ENCODE measurements at places on chromosomes 16 and 17.
A peak's percentile ranks its signal among the peaks of the same experiment; 100 is the strongest.

DNA sequence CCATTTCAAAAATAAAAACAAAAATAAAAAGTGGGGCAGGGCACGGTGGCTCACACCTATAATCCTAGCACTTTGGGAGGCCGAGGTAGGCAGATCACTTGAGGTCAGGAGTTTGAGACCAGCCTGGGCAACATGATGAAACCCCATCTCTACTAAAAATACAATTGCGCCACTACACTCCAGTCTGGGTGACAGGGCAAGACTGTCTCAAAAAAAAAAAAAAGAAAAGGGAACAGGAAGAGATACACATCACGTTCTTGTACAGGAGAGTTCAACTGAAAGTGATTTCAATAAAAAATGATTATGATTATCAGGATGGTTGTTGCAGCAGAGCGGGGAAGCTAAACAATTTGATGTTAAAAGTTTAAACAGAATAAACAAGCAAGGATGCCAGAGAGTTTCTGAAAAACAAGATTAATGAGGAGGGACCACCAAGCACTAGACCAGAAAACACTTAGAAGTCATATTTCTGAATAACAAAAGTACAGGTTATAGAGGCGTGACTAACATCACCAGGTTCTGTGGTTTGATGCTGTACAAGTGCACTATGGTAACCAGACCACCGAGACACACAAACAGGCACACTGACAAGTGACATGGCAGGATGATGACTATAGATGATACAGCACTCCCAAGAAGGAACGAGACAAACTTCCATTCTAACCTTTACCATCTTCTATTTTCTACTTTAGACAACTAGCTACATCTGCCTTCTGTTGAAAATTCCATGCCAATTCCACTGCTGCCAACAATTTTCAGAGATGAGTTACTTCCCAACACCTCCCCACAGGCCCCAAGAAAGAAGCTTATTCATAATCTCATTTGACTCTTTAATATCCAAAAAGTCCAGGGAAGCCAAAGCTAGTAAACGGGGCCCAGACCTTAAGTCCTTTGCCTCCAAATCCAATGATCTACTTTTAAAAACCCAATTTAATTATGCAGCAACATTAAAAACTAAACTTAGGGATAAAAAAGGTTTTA lies 11.8 kb downstream of the DNAJA2 start:
- no peak for DNase-seq

- no peak for DNase-seq
Observed at GRCh38 chr16:48182979-48183537, 27.3 kb upstream of the ABCC12 start.

- DNase-seq, result no peak
Observed at GRCh38 chr16:3029491-3030221, 5.8 kb downstream of the THOC6 start.

GRCh38 chr17:35821308-35821707 lies 12.0 kb downstream of the TAF15 start:
- no peak for DNase-seq

DNA sequence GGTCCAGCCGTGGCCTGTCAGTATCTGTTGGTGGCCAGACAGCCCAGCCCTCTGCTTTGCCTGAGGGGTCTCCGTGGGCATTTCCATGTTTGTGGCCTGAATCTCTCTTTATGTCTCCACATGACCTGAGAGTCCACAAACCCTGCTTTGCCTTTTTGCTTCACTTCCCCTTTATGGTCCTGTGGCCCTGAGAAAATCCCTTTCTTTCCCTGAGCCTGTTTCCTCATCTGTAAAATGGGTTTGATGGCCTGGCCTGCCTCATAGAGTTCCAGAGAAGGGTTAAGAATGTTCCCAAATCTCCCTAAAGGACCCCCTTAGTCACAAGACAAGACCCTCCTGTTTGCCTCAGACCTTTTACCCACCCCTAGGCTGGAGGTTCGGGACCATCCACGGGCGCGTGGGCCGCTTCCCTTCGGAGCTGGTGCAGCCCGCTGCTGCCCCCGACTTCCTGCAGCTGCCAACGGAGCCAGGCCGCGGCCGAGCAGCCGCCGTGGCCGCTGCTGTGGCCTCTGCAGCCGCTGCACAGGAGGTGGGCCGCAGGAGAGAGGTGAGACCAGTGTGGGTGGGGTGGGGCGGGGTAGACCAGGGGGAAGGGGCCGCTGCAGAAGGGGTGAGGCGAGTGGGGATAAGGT lies 26.2 kb upstream of the ALKBH5 start:
- DNase-seq, result no peak

- no peak for DNase-seq
Observed at GRCh38 chr16:23699100-23699499, 13.9 kb downstream of the ERN2 start.

- DNase-seq, result no peak
Observed at GRCh38 chr16:75372236-75372856, 61.0 kb downstream of the CFDP1 start.

DNA sequence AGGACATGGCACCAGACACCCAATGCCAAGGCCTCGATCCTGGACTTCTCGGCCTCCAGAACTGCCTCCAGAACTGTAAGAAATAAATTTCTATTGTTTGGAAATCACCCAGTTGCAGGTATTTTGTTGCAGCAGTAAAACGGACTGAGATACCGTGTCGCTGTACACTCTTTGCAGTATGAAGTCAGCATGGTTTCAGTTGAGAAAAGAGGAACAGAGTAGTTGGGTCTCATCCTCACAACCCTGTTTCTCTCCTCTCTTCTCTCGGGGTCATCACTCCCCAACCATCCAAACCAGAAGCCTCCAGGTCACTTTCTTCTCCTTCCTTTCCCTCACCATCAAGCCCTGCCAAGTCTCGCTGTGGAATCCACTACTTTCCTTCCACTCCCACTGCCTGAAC lies 77.8 kb downstream of the ADCY9 start:
- no peak for DNase-seq

- DNase-seq, result no peak
Observed at GRCh38 chr17:2842464-2842863, 46.2 kb downstream of the RAP1GAP2 start.

- no peak for DNase-seq
Observed at GRCh38 chr16:26316683-26317464, 625.1 kb downstream of the HS3ST4 start.

DNA sequence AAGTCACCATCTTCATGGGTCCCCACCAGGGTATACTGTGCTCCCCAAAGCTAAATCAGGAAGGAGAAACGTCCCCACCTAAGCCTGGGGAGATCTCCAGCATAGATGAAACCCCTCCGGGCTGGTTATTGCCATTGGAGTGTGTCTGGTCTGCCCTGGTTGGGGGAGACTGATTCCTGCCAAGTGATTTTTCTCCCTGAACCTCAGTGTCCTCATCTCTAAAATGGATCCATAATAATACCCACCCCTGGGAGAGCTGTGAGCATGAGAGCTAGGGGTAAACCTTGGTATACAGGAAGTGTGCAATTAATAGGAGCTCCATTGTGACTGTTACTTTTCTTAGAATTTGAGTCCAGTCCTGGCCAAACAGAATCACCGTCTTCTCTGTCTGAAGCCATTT lies 111.1 kb downstream of the CMIP start:
- no peak for DNase-seq

- DNase-seq, result no peak
Observed at GRCh38 chr17:39097537-39097936, 53.9 kb downstream of the PLXDC1 start.

DNA sequence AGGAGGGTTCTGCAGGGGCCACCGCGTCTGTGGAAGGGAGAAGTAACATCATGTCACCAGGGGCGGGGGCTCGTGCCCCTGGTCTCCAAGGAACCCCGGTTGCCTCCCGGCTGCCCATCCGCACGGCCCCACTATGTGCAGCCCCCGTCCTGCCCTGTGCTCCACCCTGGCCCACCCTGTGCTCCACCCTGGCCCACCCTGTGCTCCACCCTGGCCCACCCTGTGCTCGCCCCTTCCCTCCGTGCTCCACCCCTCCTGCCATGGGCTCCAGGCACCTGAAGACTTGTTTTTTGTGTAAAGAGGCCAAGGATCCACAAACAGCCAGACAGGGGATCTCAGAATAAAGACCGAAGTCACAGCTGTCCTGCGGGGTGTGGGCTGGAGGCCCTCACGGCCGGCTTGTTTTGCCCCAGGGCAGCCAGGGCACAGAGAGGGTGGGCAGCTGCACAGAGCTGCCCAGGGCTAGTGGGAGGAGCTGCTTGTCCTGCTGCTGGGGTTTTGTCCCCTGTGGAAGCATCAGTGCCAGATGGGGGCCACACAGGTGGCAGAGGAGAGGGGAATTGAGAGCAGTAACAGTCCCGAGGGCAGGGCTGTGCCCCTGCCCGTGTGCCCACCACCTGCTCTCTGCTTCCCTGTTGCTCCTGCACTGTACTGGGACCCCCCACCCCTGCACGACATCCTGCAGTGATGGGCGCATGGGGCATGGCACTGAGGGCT lies 147.0 kb upstream of the CIBAR2 start:
- DNase-seq, result no peak

DNA sequence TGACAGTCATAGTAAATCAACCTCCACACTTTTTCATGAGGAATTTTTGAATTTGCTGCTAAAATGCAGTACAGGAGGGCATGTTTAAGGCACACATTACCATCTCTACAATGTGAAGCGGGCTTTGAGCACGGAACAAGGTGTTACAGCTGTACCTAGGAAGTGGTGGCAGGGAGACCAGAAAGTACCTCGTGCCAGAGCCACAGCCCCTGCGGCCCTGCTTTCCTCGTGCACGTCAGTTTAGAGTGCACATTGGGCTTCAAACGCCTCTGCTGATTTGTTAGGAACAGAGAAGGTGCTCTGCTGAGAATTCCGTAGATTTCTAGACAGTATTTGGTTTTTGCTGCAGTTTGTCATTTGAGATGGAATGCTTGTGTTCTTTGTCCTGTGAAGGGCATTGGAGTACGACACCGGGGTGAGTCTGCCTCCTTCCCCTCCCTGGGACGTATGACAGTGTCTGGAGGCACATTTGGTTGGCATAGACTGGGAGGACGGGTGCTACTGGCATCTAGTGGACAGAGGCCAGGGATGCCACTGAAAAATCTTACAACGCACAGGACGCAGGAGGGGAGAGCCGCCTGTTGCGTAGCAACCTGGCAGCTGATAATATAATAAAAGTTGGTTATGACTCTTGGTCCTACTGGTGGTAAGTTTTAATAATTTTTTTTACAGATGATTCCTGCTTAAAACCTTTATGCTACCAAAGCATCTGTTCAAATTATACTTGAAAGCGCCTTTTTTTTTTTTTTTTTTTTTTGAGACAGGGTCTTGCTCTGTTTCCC lies 9.1 kb downstream of the FOXK2 start:
- no peak for DNase-seq

- no peak for DNase-seq
Observed at GRCh38 chr16:749010-749409, 8.2 kb upstream of the CIAO3 start.

DNA sequence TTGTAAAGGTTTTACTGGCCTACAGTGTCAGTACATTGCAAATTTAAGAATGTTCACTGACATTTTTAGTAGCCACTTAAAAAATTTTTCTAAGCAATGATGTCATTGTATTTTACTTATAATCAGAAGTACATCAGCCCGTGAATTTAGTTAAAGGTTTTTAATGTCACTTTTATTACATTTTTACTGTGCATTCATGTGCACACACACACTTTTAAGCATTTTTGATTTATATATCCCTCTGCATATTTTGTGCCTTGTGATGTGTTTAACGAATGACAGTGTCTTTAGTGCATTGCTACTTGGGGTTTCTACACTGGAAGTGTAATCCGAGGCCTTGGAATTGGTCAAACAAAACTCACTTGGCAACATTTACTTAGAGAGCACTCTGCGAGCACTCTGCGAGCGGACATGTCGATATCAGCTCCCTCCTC lies 190.4 kb downstream of the WWOX start:
- no peak for DNase-seq

GRCh38 chr17:79581324-79581932 lies 29.4 kb downstream of the RBFOX3 start:
- DNase-seq, result no peak

GRCh38 chr17:14755002-14755401 lies 454.1 kb downstream of the HS3ST3B1 start:
- no peak for DNase-seq

- DNase-seq, result no peak
Observed at GRCh38 chr16:31331141-31331764, 23.7 kb upstream of the ITGAX start.

- no peak for DNase-seq
Observed at GRCh38 chr16:75818491-75818890, 92.2 kb upstream of the CPHXL start.

DNA sequence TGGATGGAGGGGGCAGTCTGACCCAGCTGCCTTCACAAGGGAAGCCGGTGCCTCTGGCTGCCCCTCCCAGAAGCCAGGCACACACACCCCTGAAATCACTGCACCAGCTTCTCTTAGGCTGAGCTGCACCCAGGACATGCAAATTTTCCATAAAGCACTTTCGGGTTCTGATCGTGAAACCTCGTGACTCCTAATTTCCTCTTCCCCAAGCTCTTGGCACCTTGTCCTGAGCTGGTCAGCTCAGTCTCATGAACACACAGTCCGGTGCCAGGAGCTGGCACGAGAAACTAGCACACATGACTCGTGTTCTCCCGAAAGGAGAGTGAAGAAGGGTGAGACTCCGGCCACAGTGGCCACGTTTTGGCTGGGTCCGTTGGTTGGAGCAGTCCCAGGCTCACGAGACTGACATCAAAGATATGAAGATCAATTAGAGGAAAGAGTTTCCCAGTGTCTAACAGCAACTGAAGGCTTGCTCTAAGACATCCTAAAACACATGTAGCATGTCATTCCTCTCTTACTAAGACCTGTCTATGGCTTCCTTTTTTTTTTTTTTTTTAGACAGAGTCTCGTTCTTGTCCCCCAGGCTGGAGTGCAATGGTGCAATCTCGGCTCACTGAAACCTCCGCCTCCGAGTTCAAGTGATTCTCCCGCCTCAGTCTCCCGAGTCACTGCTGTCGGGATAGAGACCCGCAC lies 9.2 kb upstream of the ABR start:
- peak; percentile 43 for DNase-seq

DNA sequence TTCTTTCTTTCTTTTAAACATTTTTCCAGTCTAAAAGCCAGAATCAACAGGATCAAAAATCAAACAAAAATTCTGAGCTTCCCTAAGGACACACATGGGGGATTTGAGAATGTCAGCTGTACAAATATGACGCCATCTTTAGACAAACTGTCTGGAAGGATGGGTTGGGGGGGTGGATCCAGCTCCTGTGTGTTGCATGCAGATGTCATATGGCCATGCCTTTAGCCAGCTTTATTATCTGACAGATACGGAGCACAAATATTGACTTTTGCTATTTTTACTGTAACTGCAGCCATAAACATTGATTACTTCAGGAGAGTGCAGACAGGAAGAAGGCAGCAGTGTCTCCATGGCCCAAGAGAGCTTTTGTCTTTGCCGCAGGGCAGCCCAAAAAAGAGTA lies 279.4 kb upstream of the ELAC2 start:
- no peak for DNase-seq

- no peak for DNase-seq
Observed at GRCh38 chr16:10934325-10935107, 7.8 kb downstream of the DEXI start.

GRCh38 chr17:15133826-15134225 lies 131.3 kb downstream of the PMP22 start:
- DNase-seq, result no peak

DNA sequence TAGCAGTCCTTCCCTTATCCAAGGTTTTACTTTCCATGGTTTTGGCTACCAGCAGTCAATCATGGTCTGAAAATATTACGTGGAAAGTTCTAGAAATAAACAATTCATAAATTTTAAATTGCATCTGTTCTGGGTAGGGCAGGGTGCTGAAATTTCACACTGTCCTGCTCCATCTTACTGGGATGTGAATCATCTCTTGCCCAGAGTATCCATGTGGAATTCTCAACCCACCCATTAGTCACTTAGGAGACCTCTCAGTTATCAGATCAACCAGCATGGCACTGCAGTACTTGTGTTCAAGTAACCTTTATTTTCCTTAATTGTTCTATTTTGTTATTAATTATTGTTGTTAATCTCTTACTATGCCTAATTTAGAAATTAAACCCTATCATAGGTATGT lies 202.8 kb upstream of the CPHXL start:
- no peak for DNase-seq
